Lung microvascular endothelial cell (primary cell): ENCODE measurements at places on chromosomes 6 and 20. TPM values are rescaled to one million over a fixed set of nuclear protein-coding genes. Genes with fewer than 3 reads are reported as not detected.

GRCh38 chr6:113697632-113698410 lies 159.3 kb upstream of the MARCKS start:
- no peak for DNase-seq

DNA sequence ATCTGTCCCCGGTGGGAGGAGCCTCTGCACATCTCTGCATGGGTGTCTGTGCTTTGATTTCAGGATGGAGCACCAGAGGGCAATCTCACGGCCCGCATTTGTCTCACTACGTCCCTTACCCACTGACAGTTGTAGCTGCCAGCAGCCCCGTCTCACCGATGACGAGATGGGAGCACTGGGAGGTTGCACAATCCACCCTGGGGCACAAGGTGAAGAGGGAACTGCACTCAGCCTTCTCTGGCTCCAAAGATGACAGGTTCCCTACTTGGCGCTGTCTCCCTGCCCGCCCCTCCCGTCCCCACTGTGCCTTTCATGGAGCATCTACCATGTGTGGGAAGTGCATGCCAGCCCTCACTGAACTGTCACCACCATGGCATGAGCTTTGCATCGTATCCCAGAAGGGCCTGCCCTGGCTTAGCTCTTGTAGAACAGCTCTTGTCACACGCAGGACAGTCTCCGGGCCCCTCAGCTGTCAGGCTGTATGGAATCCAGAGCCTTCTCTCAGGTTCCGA lies 99.9 kb upstream of the PMEPA1 start:
- DNase-seq = no peak

The CFAP61 gene
- not detected in 2 replicates for total RNA-seq

DNA sequence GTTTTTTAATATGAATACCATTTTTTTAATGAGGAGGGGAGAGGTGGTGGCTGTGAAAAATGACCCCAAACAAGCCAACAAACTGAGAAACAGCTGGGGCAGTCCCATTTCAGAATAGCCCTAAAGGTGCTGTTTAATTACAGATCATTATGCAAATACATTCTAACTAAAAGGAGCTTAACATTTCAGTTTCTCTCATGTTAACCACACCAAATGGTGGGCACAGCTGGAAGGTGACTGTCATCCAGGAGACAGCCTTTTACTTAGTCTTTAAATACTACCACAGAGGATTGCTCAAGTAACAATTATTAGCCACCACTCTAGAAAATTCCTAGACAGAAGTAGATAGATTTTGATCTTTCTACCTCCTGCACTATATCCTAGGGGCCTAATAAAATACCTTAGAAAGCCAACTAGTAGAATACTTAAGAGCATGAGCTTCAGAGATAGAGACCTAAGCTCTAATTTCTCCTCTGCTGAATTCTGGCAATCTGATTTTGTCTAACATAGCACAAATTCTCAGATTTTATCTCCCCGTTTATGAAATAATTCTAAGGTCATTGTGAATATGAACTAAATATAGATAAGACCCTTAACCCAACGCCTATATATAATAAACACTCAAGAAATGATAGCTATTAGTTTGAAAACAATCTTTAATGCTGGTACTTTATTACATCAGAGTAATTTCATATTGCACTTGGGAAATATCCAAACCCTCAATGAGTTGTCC lies 615.1 kb upstream of the NRSN1 start:
- DNase-seq = no peak

The ENPP1 gene
- 0.22 and 0.40 TPM in 2 replicates for total RNA-seq

- peak; percentile 50 for DNase-seq
Measured at GRCh38 chr6:45677381-45678284, 299.9 kb upstream of the SUPT3H start.

DNA sequence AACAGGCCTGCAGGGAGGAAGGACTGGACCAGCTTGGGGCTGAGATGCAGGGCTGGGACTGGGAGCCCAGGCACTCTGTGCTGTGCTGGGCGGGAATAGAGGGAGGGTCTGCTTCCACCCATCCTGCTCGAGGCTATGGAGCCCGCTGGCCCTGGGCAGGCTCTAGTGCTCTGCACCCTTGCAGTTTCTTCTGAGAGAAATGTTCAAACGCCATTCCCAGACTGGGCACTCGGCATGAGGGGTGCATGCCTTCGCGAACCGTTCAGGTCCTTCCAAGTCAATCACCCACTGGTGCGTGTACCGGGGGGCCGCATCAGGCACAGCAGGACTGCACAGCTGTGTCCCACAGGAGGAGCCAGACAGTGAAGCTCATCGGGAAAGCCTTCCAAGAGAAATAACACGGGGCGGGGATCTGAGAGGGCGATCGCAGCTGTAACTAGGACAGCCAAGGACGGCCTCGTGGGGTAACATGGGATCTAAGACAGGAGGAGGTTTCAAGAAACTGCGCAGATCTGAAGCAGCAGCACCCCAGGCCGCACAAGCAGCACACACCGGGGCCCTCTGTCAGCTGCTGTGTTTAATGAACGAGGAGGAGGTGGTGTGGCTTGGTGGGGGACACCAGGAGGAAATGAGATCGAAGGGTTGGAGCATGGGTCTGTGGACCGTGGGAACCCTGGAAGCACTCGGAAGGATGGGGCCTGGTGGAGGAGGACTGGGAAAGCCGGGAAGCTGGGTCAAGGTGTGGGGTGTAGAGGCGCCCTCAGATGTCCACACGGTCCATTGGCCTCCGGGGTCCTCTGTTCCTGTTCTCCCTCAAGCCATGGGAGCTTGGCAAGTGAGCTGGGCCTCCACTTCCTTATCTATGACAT lies 26.1 kb upstream of the PYGB start:
- no peak for DNase-seq

- no peak for DNase-seq
Measured at GRCh38 chr6:159163901-159164370, 5.3 kb upstream of the FNDC1 start.

GRCh38 chr6:136989571-136990241 lies 55.1 kb downstream of the IL20RA start:
- DNase-seq = peak; percentile 6

- no peak for DNase-seq
Measured at GRCh38 chr20:9422321-9423057, 91.9 kb upstream of the LAMP5 start.

The VARS1 gene
- 36.3 and 39.0 TPM in 2 replicates for total RNA-seq

The NOTCH4 gene
- 9.1 and 14.8 TPM in 2 replicates for total RNA-seq

The TINAG gene
- not detected in 2 replicates for total RNA-seq
